ENCODE measurements at places on chromosomes 2 and 18.

GRCh38 chr2:145615626-145616025, 1095.7 kb upstream of the ZEB2 start:
- DNase-seq: no peak

- no peak for DNase-seq
These were observed 40.7 kb upstream of the KLF11 start for GRCh38 chr2:10002681-10003080.

DNA sequence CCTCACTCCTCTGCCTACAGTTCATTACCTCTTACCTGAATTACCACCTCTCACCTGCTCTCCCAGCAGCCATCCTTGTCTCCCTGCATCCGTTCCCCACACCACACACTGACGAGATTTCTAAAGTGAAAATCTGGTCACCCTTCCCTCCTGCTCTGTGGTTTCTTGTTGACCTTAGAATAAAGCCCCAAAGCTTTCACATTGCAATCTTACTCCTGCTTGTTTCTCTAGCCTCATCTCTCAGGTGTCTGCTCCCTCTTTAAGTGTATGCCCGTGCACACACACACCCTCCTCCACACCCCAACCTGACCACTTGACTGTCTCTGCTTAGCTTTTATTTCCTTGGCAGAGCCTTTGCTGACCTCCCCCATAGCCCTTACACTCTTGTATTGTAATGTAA, 122.0 kb upstream of the SKOR2 start:
- DNase-seq: no peak

- no peak for DNase-seq
These were observed 87.0 kb downstream of the ALPK2 start for GRCh38 chr18:58541789-58542425.

Measured in anterior cingulate cortex (tissue), 58 donors.